ENCODE measurements at places on chromosomes 5 and 9.

GRCh38 chr9:68966496-68966944 is 47.4 kb downstream of the PRKACG start:
- DNase-seq: no peak

DNA sequence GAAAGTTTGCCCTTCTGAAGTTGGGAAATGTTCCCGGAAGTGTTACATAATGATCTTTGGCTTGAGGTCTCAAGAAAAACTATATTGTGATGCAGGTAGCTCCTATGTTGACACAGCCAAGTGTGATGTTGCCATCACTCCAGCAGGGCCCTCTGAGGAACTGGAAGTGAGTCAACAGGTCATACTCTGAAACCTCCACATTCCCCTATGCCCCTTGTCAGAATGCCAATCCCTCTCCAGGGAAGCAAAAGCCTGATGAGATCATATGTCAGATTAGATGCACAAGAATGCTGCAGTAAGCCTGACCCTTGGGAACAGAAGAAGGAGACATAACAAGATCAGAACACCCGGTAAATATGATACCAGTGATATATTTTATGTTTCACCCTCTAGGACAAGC is 66.8 kb upstream of the ITGA2 start:
- no peak for DNase-seq

DNA sequence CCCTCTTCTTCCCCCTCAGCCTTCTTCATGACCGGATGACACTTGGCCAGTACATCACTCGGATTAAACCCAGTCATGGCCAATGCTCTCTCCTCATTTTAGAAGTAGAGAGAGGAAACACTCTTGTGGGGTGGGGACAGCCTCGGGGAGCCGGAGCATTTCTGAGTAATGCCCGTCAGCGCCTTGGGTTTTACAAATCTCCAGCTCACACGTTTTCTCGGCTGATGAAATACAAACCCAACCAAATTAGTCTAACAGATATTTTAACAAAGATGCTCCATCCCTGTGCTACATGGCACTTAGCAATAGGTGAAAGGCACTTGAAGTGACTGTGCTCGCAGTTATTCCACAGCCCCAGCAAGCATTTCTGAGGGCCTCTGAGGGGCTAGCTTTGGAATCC is 51.7 kb downstream of the ZNF366 start:
- DNase-seq: no peak

- DNase-seq: peak; percentile 20
These were observed 121.2 kb downstream of the CEMIP2 start for GRCh38 chr9:71647094-71647591.

DNA sequence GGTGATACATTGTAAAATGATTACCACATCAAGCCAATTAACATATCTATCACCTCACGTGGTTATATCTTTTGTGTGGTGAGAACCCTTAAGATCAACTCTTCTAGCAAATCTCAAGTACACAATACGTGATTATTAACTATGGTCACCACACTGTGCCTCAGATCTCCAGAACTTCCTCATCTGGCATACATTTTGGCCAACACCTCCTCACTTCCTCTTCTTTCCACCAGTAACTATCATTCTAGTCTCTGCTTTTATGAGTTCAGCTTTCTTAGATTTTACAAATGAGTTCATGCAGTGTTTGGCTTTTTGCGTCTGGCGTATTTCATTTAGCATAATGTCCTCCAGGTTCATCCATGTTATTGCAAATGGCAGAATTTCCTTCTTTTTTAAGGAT is 35.8 kb downstream of the PRKACG start:
- DNase-seq: no peak

- no peak for DNase-seq
These were observed 56.1 kb downstream of the PTCH1 start for GRCh38 chr9:95460518-95461164.

- no peak for DNase-seq
These were observed 248.6 kb downstream of the RFX3 start for GRCh38 chr9:3277200-3277599.

DNA sequence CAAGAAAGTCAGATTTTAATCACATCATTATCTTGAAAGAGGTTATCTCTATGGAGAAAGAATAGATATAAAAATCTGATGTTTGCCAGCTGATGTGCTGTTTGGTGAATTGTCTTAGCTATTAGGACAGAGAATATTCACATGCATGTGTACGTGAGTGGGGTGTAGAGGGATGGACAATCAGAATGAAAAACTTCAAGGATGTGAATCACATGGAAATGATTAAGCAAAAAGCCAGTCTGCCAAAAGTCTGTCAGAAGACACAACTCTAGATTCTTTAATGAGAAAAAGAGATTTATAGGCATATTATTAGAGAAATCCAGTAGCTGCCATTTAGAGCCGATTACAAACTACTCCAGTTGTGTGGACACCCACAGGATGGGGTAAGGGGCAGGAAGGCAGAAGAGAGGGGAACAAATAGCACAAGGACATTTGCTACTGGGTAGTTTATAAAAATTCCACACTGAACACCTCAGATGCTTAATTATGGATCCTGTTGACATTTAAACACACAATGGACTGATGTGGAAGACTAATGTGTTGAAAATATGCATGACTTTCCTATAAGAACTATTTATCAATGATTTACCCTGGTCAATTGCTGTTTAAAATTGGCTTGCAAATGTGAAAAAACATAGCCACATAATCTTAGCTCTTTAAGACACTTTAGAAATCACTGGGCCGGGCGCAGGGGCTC is 127.4 kb downstream of the PTTG1 start:
- no peak for DNase-seq

DNA sequence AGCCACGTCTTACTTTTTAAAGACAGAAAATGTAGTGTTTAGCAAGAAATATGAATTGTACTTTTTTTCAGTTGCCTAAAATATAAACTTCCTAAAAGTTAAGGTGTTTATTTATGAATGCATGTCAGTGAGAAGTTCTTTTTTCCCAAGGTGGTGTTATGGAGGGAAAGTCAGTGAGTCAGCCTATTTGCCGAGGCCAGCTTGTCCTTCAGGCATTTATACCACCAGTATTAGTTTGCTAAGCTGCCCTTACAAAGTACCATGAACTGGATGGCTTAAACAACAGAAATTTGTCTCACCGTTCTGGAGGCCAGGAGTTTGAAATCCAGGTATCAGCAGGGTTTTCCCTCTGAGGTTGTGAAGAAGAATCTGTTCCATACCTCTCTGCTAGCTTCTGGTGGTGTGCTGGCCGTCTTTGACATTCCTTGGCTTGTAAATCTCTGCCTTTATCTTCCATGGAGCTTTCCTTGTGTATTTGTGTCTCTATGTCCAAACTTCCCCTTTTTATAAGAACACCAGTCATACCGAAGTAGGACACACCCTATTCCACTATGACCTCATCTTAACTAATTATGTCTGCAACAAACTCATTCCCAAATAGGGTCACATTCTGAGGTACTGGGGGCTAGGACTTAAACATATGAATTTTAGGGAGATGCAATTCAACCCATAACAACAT is 38.4 kb downstream of the PRKACG start:
- no peak for DNase-seq
